ENCODE measurements at places on chromosomes 1 and 21.
A peak's percentile ranks its signal among the peaks of the same experiment; 100 is the strongest.

DNA sequence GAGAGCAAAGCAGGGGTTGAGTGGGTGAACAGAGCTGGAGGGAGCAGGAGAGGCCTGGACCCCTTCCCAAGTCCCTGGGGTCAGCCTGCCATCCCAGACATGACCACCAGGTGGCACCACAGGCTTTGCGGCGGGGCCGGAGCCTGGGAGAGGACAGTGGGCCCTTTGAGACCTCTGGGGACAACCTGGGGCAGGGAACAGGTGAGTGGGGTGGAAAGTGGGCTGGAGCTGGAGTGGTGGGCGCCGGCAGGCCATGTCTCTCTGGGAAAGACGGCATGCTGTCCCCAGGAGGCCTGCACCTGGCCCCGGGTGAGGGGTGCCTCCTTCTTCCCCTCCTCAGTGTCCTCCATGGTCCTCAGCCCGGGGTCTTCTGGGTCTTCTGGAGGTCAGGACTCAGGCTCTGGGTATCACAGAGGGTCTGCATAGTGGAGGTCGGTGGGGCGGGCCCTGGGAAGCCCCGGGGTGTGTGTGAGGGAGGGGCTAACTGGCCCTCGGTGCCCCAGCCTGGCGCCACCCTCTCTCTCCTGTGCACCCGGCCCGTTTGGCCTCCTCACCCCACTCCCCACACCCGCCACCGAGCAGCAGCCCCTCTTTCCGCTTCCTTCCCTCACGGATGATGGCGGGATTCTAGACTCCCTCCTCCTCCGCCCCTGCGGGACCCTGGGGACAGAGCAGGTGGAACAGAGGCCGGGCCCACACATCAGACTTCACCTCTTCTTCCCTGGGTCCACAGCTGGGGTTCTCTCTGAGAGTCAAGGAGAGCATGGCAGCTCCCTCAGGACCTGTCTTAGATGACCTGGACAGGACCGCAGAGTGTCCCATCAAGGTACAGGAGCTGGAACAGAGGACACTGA, 28.5 kb upstream of the PKP1 start:
- peak; percentile 92 for DNase-seq

- no peak for DNase-seq
These were observed 39.1 kb downstream of the FBXO2 start for GRCh38 chr1:11615090-11615489.

GRCh38 chr21:43938751-43939442, 73.2 kb upstream of the TRAPPC10 start:
- DNase-seq, result peak; percentile 94

GRCh38 chr1:184482136-184482535, 95.3 kb downstream of the C1orf21 start:
- DNase-seq, result no peak

DNA sequence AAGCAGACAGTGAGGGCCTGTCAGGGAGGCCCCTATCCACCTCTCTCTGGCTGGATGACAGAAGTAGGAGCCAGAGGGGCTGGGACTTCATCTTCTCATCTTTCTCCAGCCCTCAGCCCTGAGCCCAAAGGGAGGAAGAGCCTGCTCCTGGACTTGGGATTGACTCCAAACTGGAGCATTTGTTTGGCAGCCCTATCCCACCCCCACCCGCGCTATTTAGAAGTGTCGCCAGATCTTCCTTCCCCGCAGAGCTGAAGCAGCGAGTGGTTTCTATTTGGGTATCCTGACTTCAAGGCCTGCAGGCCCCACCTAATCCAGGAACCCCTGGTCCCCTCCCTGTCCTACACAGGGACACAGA, 9.6 kb downstream of the NES start:
- DNase-seq, result no peak

GRCh38 chr1:246293366-246294121, 213.5 kb downstream of the SMYD3 start:
- no peak for DNase-seq

DNA sequence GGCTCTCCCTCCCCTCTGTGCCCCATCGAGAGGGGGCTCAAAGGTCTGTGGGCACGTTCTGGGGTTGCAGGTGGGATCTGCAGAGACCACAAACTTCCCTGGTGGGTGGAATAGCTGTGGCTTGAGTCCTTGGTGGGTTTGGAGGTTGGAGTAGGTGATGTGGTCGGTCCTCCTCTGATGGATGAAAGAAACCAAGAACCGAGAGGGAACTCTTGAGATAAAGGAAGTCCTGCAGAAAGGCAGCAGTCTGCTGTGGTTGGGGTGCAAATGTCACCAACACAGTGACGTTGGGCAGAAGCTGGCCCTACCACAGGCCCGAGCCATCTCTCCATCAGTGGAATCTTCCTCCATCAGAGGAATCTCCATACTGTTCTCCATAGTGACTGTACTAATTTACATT, 171.8 kb downstream of the FCRL5 start:
- no peak for DNase-seq

GRCh38 chr1:178993559-178993958, 32.1 kb upstream of the FAM20B start:
- DNase-seq, result no peak

GRCh38 chr1:214861615-214862014, 220.9 kb upstream of the KCNK2 start:
- no peak for DNase-seq

DNA sequence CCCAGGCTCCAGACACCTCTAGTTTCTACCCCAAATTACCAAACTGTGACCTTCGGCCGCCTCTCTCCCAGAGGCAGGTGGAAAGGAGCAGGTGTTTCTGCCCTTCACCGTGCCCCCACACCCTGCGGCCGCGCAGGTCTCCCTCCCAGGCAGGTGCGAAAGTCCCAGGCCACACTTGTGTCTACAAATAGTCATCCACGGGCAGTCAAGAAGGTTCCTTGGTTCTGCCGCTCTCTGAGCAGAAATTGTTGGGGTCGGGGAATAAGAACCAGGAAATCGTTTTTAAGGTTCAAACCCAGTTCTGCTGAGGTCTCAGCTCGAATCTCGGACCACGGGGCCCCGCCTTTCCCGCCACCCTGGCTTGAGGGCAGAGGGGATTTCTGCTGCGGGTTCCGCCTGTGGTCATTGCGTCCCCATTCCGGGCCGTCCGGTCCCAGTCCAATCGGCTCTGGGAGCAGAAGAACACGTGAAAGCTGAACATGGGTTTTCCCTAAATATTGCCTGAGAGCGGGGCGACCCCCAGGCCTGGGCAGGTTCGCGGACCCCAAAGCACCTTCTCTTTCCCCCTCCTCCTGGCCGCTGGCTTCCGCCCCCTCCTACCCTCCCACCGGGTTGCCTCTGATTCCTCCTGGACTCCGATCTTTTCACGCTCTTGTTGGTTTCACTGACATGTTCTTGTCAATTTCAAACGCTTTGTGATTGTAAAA, 1.2 kb upstream of the ATF3 start:
- DNase-seq, result no peak

DNA sequence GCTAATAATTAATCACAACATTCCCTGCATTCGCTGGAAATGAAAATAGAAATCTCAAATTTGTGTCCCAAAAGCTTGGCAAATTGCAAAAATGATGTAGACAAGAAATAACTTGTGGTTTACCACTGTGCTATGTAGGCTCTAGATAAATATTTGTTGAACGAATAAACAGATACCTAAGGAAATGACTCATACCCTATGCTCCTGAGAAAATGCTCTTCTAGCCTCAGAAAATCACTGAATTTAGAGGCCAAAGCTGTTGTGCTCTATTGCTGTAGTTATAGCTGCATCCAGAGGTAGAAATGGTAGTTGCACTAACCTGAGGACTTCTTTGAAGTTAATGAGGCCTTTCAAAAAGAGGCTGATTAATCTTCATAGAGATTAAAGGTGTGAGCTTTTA, 142.0 kb upstream of the ZNHIT6 start:
- DNase-seq, result no peak

GRCh38 chr1:186512698-186513457, 52.0 kb upstream of the PDC start:
- DNase-seq, result no peak

DNA sequence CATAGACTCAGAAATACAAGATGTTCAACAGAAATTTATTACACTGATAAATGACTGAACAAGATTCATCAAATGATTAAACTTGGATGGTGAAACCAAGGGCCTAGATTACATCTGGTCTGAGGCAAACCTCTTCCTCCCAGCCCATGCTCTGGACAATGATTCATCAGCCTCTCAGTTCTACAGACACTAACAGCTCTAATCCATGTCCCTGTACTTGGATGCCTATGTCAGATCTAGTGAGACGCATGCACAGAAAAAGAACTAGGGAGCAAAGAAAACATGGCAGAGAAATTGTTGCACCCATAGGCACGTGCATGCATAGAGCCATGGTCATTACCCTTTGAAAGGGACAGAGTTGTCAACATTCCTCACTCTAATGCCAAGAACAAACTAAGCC, 250.1 kb downstream of the KCNH1 start:
- no peak for DNase-seq

DNA sequence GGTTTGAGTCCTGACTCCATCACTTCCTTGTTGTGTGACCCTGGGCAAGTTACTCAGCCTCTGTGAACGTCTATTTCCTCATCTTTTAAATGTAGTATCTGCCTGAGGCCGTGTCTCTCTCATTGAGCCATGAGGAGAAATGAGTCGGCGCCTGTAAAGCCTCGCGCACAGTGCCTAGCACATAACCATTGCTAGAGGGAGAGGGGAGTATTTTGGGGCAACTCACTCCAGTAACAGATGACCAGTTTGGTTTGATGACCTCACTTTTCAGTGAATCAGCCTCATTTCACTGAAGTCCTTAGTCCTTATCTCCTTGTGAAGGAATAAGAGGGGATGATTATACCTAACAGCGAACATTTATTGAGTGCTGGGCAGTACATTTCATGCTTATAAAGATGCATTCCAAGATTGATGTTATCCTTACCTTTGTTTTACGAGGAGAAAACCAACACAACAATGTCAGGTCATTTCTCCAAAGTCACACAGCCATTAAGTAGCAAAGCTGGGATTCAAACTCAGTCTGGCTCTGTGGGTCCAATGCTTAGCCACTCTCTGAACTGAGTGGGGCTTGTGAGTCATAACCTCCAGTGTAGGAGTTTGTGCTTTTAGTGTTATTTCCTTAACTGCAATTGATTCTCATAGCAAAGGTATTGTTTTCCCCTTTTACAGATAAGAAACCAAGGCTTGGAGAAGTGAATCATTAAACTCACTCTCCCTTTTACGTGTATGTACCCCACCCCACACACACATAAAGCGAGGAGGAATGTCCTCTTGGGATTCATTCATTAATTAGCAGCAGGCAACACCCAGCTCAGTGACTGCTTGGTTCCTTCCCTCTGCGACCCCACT, 25.9 kb downstream of the KCNC4 start:
- DNase-seq, result peak; percentile 77

GRCh38 chr21:16534408-16535101, 804.8 kb downstream of the USP25 start:
- DNase-seq, result no peak

DNA sequence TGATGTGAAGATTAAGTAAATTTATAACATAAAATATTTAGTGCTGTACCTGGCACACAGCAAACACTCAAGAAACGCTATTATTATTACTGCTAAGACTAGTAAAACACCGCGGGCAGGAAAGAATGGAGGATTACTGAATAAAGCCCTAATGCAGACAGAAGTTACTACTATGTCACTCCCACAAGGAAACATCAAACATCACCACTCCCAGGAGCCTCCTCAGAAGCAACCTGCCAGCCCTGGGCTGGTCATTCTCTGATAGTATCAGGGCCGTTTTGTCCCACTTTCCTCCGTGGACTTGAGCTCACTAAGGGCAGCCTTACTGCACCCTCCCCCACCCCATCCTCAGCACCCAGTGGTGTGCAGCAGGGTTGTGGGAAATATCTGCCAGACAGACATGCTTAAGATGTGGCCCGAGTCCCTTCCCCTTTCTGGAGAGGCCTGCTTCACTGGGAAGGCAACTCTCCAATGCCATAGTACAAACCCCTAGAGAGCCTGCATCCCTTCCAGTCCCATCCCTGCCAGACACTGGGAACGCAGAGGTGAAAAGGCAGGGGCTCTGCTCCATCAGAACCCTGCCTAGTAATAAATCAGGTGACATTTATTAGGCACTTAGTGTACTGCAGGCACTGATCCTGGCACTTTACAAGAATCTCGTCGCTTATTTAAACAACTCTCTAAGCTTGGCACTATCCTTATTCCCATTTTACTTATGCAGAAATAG, 41.7 kb upstream of the ECE1 start:
- no peak for DNase-seq

GRCh38 chr1:23008901-23009300, 6.8 kb downstream of the TEX46 start:
- DNase-seq, result no peak

DNA sequence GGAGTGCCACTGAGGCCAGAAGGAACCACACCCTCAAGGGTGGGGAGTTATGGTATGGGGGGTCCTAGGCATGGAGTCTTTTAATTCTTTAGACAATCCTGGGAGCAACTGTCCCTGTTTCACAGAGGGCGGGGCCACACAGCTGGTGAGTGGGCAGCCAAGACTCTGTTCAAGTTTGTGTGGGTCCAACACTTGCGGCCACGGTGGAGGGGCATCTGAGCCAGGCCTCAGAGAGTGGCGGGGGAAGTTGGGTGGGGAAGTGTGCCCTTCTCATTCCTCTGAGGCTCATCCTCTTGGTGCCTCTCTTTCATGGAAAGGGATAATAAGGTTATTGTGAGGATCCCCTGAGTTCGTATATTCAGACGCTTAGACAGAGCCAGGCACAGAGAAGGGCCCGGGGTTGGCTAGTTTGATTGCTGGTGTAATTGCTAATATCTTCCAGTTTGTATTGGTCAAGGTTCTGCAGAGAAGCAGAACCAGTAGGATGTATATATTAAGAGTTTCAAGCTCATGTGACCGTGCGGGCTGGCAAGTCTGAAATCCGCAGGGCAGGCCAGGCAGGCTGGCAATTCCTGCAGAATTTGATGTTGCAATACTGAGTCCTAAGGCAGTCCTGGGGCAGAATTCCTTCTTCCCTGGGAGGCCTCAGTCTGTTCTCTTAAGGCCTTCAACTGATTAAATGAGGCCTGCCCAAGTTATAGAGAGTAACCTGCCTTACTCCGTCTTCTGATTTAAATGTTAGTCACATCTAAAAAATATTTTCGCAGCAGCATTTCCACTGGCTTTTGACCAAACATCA, 15.9 kb downstream of the PCSK9 start:
- DNase-seq, result no peak

DNA sequence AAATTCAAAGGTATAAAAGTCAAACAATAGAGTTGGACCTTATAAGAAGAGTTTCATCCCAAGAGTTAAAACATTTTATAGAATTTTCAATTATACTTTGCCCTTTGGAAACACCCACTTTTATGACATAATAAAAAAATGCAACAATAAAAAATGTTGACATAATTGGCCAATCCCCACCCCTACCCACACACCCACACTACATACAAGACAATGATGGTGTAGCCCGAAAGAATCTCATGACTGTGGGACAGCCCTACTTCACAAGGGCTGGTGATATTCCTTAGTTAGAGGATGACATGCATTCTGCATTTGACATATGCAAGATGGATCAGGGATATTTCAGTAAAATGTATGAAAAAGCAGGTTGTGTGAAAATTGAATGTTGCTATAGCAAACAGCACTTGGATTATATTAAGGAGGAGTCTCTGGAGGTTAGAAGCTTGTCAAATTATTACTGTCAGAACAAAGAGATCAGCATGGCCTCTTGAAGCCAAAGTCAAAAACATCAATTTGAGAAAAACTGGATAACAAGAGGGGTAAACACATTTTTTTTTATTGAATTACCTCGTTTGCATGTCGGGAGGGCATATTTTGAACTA, 133.0 kb upstream of the SAMSN1 start:
- DNase-seq, result no peak

All from stimulated activated CD8-positive, alpha-beta memory T cell treated with anti-CD3 and anti-CD28 coated beads, Interleukin-4, amount 100 ng/mL, for 48 hours (primary cell).